ENCODE measurements at places on chromosomes 16 and 17.
A peak's percentile ranks its signal among the peaks of the same experiment; 100 is the strongest.

DNA sequence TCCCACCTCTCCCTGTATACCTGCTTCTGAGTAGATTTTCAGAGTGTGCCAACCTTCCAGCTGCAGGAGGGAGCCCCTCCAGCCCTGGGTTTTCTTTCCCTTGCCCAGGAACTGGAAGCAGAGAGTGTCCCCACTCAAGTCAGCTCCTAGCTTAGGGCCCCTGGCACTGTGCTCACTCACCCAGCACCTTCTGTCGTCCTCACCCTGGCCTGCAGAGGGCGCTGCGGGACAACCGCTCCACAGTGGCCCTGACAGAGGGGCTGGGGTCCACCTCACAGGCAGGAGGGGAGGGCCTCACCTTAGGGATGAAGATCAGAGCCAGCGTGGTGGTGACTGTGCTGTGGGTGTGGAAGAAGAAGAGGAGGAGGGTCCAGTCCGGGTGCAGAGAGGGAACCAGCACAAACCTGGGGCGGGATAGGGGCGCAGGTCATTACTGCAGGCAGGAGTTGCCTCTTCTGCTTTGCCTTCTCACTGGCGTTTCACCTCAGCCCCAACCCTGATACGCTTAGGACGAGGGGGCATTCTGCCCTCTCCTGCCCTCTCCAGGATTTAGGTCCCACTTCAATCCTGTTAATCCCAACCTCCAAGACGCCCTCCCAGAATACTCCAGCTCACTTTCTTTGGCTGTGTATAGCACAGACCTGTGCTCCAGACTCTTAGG, 10.0 kb downstream of the GPR179 start:
- peak; percentile 57 for DNase-seq

GRCh38 chr16:84197466-84198128, 6.6 kb downstream of the ADAD2 start:
- no peak for DNase-seq

DNA sequence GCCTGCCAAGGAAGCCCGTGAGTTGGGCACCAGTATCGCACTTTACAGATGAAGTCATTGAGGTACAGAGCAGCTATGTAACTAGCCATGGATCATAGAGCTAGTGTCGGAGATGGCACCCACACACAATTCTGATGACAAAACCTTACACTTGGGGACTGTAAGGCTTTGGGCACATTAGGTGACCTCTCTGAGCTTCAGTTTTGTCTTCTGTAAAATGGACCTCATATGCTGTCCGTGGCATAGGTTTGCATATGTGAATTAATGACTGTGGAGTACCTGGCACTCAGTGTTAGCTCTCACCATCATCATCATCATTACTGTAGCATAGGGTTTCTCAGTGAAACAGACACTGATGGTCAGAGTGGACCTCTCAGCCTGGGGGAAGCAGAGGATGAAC, 50.3 kb downstream of the CMIP start:
- DNase-seq = no peak

- DNase-seq = no peak
Observed at GRCh38 chr17:74480290-74480689, 13.9 kb downstream of the CD300A start.

GRCh38 chr16:31513126-31513525, 4.9 kb upstream of the RUSF1 start:
- DNase-seq = peak; percentile 98

DNA sequence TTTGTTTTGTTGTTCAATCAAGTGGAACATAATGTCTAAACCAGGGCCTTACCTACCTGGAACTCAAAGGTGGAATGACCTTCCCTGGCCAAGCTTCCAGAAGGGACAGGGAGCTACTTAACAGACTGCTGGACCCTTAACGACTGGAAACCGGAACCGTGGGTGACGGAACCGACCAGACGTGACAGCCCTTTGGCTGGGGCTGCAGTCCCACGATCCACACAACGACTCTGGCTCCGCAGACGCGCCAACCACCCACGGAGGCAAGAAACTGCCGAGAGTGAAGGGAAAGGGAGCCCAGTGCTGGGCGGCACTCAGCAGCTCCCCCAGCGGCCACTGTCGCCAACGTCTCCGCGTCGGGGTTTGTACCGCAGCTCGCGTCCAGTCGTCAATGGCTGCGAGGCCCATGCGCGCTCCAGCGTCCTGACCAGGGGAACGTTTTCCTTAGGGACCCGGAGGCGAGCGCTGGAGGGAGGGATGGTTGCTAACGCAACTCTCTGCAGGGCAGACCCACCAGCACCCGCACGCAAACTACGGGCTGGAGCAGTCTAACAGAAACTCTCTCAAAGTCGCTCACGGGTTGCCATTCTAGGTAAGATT, 5.5 kb upstream of the KIF22 start:
- no peak for DNase-seq

DNA sequence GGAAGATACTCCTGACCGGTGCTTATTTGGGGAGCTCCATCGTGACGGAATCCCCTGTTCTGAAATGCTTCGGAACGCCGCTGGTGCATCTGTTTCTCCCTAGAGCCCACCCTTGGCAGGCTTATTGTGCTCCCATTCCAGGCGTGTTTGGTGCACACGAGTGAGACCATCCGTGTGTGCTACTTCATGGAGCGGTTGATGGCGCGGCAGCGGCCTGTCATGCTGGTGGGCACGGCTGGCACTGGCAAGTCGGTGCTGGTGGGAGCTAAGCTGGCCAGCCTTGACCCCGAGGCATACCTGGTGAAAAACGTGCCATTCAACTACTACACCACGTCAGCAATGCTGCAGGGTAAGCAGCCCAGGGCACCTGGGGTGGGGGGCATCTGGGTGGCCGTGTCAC, 170.7 kb downstream of the DNAH9 start:
- DNase-seq = no peak

- DNase-seq = peak; percentile 79
Observed at GRCh38 chr16:65745-66144, 6.7 kb downstream of the RHBDF1 start.

- DNase-seq = no peak
Observed at GRCh38 chr17:81713556-81714411, 1.7 kb downstream of the SLC25A10 start.

DNA sequence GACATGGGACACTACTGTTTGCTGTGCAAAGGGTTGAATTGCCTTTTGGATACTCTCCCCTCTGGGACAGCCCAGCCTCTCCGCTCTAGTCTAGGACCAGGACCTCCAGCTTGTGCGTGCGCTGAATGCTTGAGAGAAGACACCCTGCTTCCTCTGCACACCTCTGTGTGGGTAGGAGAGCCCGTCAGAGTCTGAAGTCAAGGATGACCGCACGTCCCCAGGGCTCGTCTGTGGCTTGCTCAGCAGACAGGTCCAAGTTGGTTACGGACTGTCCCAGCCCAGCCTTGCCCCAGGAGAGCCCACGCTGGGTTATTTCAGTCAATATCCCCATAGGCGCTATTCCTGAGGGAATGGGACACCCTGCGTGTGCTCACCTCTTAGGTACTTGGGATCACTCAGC, 3.7 kb downstream of the C16orf89 start:
- DNase-seq = no peak

DNA sequence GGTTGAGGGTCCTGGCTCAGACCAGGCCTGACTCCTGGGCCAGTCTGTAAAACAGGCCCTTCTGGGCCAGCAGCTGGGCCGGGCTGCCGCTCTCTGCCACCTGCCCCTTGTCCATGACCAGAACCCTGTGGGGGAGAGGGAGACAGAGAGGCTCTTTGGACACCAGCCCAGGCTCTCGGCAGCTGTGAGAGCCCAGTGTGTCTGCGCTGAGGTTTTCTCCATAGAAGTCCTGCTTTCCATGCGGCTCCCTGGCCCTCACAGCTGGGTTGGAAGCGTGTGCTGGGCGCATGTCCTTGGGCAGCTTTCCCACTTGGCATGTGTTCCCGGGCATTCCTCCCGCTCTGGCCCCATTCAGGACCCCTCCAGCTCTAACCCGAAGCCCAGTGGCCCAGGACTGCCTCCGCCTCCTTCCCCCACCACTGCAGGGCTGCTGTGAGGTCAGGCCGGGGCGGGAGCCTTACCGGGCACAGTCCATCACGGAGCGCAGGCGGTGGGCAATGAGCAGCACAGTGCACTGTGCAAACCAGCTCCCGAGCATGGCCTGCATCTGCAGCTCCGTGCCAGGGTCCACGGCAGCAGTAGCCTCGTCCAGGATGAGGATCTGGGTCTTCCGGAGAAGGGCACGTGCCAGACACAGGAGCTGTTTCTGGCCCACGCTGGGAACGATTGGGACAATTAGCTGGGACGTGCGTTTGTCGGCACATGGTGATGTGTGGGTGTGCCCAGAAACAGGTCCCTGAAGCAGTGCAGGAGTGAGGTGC, 73.0 kb downstream of the ABCC6 start:
- no peak for DNase-seq

GRCh38 chr16:68915589-68915988, 72.3 kb downstream of the TANGO6 start:
- DNase-seq = no peak

GRCh38 chr17:14057591-14057990, 11.7 kb upstream of the COX10 start:
- DNase-seq = no peak

DNA sequence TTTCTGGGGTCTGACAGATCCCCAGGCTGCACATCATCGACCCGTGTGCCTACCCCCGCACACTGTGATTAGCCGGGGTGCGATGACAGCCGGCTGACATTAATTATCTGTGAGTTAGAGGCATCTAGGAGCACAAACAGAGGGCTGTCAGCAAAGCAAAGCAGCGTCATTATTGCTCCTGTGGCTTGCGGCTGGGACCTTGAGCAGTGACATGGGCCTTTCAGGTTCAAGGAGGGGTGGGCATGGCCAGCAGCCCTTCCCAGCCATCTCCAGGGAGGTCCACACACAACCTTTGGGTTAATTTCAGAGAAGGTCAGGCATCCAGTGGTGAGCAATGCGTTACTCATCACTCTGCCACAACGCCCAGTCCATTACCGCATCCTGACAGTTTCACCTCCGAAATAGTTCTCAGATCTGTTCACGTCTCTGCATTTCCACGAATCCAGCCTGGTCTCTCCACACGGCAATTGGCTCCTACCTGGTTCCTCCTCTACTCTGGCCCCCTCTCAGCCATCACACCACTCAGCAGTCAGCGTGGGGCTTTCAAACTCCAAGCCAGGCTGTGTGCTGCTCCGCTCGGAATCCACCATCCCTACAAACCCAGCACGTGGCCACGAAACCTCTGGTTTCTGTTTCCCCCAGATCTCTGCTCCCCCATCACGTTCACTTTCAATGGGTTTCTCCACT, 249.7 kb upstream of the C16orf82 start:
- peak; percentile 46 for DNase-seq

GRCh38 chr16:56493126-56493525, 26.7 kb downstream of the BBS2 start:
- DNase-seq = no peak

DNA sequence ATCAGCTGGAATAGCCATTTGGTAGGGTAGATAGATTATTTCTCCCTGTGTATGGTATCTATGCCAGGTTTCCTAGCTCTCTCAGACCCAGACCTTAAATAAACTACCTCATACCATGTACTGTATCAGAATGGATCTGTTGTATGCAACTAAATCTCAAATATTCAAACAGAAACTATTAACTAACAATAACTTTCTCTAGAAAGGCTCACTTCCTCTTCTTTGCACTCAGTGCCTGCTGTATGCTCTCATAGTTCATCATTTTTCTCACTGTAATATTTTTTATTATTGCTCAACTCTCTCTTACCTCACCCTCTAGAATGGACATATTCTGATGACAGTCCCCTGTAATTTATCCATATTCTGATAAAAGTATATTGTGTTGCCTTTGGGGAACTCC, 182.4 kb downstream of the TOX3 start:
- DNase-seq = no peak

DNA sequence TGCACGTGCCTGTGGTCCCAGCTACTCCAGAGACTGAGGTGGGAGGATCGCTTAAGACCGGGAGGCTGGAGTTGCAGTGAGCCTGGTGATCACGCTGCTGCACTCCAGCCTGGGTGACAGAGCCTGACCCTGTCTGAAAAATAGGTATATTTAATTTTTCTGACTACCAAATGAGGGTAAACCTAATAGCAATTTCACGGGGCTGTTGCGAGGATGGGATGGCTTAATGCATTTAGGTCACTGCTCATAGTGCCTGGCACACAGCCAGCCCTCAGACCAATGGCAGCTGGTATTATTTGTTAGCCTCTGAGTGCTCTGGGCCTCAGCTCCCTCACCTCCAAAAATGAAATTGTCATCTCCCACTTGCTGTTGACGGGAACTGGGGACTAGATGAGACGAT, 5.9 kb upstream of the CDIP1 start:
- no peak for DNase-seq

GRCh38 chr17:2943981-2944380, 119.4 kb downstream of the OR1D5 start:
- DNase-seq = no peak

DNA sequence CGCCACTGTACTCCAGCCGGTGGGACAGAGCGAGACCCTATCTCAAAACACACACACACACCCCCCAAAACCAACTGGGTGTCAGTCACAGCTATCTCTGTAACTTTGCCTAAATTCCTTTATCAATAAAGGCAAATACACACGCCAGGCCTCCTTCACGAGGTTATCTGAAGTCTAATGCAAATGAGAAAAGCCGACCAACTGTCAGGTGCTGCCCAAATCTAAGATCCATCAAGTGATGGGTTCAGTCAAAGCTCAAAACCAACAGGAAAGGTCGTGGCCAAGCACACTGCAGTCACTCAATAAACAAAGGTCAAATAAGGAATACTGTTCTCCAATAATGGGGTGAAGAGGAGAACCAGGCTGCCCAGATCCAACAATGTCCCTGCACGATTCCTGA, 1.1 kb downstream of the ANKFY1 start:
- DNase-seq = no peak

DNA sequence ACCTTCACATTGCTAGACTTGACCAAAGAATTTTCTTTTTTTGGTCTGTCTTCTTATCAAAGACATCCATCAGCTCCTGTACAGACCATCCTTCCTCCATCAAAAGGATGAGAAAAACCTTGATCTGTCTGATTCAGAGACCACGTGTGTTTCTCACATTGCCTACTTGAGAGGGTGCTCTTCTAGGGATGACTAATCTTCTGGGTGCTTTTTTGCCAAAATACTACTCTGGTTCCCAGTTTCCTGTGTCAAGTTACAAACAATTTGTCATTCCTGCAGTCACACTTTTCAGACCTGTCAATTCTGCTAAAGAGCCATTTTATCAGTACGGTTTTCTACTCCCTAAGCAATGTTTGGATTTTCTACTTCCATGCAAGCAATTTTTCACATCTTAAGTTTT, 492.2 kb downstream of the CDH11 start:
- no peak for DNase-seq

GRCh38 chr16:17356243-17356933, 114.4 kb downstream of the XYLT1 start:
- DNase-seq = no peak

- DNase-seq = no peak
Observed at GRCh38 chr17:59810894-59811153, 81.9 kb downstream of the TUBD1 start.

DNA sequence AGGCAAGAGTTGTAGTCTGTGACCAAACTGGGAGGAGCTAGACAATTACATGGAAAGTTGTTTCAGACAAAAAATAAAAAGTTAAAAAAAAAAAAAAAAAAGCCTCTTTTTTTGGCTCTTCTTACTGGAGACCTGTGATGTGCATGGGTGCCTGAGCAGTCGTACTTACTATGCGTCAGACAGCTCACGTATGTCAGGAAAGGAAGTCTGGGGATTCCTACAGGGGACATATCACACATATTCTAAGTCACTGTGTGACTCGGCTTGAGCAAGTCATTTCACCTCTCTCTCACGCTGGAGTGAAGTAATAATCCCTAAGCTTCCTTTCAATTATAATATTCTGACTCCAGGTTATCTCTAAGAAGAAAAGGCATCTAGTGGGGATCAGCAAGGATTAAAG, 6.0 kb downstream of the SLFN14 start:
- no peak for DNase-seq

GRCh38 chr16:29915590-29916247, 10.3 kb downstream of the KCTD13 start:
- DNase-seq = peak; percentile 43
